ENCODE measurements at places on chromosomes 12 and 14.

DNA sequence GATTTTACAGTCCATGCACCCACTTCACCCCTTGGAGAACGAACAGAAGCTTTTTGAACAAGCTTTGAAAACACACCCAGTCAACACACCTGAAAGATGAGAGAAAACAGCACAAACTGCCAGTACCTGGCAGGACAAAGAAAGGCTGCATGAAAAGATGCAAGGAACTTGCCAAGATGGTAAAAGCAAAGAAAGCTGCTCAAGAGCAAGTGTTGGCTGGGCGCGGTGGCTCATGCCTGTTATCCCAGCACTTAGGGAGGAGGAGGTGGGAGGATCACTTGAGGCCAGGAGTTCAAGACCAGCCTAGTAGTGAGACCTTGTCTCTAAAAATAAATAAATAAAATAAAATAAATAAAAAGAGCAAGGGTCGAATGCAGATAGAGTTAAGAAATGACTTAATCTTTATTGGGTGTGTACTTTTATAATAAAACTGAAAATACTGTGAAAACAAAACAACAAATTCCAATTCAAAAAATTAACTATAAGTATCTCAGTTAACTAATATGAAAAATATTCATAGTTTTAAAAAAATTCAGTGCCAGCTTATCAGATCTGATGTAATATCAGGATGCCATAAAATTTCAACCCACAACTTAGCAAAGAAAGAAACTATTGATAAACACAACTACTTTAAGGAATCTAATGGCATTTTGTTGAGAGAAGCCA is 59.2 kb downstream of the HECTD4 start:
- DNase-seq: no peak

- no peak for DNase-seq
These were observed 59.5 kb downstream of the SEL1L start for GRCh38 chr14:81474148-81474492.

- DNase-seq: no peak
These were observed 186.5 kb downstream of the CHST11 start for GRCh38 chr12:104643093-104643818.

DNA sequence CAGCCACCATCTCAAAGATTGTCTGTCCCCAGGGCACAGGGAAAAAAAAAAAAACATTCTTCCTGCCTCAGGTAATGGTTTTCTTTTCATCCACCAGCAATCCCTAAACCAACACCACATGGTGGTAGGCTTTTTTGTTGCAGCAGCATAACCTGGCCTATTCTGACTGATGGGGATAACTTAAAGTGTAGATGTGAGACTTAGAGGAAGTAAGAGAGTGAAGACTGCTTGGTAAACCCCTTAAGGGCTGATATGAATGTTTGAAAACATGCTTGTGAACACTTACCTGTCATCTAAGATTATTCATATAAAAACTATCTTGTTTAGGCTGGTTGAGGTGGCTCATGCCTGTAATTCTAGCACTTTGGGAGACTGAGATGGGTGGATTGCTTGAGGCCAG is 130.2 kb upstream of the RAP1B start:
- no peak for DNase-seq

- no peak for DNase-seq
These were observed 460.7 kb upstream of the ATXN7L3B start for GRCh38 chr12:74076918-74077317.

DNA sequence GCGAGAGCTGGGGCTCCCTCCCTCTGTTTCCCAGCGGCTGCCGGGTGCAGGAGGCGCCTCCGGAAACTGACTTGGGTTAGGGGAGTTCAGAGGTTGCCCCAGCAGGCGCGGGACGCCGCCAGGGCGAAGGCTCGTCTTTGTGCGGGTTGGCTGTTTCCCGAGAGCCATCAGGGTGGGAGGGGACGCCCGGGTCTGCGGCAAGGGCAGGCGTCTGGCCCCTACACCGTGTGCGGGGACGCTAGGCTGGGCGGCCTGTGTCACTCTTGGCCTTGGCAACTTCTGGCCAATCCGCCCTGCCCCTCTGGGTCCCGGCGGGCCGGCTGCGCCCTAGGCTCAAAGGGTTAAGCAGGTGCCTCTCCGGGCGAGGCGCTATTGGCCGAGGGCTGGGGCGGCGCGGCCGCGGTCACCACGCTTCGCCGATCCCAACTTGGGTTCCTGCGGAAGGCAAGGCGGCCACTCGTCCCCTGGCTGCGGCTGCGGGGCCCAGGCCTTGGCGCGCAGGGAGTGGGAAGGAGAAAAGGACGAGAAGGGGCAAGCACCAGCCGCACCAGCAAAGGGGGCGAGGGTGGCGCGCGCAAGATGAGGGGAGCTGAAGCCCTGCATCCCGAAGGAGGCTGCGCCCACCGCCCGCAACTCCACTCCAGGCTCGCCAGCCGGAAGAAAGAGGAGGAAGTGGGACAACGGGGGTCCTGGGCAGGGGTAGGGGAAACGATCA is 5.6 kb upstream of the NPAS3 start:
- DNase-seq: peak; percentile 19

GRCh38 chr12:77796775-77797174 is 33.9 kb upstream of the NAV3 start:
- DNase-seq: no peak

- DNase-seq: no peak
These were observed 61.2 kb downstream of the NOC4L start for GRCh38 chr12:132205271-132206045.

GRCh38 chr14:101920271-101920670 is 44.1 kb upstream of the DYNC1H1 start:
- DNase-seq: no peak

GRCh38 chr14:88188745-88189416 is 134.2 kb downstream of the KCNK10 start:
- peak; percentile 12 for DNase-seq

GRCh38 chr12:125773033-125773640 is 707.9 kb downstream of the AACS start:
- DNase-seq: no peak

GRCh38 chr12:560691-561390 is 101.1 kb downstream of the B4GALNT3 start:
- DNase-seq: no peak

DNA sequence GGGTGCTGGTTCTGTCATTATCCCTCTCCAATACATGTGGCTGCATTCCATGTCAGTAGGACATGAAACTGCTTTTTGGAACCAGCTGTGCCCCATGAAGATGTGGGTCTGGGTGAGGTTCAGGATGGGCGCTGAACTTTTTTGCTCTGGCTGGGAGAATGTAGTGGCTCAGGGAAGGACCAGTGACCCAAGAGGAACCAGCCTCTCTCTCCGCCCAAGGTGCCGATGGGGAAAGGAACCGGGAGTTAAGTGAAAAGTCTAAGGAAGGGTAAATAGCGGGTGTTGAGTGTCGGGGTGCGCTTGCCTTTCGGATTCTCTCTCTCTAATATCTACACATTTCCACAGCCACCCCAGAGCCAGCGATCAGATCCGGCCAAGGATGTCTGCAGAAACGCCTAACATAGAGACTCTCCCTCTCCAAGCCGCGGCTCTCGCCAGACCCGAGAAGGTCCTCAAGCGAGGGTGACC is 7.8 kb downstream of the ARHGEF25 start:
- no peak for DNase-seq

DNA sequence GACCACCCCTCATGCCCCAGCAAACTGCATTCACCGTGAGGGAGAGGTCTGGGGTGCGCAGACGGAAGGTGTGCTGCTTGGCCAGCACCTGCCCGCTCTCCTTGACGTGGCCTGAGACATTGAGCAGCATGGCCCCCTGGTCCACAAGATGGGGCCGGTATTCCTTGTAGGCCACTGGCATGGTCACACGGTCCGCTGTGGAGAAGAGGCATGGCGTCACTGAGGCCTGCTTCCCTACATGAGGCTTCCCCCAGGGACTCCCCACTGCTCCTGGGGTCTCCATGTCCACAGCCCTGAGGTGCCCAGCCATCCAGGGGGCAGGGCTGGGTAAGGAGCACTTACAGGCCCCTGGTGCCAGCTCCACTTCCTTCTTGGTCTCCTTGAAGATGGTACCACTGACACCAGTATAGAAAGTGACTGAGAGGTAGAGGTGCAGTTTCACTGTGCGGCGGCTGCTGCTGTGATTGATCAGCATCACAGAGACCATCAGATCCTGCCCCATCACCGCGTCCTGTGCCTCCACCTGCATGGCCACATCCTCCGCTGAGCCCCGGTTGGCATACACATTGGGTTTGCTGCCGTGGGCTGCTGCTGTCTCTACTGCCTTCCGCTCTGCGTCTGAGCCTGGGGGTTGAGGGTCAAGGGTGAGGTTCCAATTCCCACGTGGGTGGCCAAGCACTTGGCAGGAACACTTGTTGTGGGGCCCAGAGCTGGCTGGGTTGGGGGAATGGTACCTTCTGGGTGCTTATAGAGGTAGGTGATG is 8.2 kb downstream of the TGM1 start:
- DNase-seq: no peak

- DNase-seq: no peak
These were observed 32.1 kb downstream of the RPH3A start for GRCh38 chr12:112823582-112824149.

DNA sequence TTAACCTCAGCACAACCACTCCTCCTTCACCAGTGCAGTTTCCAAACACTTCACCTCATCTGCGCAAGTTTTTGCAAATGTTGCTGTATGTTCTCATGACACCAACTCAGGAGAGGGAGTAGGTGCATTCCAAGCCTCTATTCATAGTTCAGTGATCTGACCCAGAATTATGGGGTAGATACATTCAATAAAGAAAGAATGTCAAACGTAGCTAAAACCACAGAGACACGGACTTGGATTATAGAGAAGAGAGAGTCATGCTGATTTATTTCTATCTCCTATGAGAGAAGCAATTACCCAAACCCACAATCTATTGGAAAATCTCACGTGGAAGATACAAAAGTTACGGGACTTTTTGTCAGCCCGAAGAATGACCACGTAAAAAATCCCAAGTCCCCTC is 1006.0 kb upstream of the TMEM132C start:
- DNase-seq: no peak

DNA sequence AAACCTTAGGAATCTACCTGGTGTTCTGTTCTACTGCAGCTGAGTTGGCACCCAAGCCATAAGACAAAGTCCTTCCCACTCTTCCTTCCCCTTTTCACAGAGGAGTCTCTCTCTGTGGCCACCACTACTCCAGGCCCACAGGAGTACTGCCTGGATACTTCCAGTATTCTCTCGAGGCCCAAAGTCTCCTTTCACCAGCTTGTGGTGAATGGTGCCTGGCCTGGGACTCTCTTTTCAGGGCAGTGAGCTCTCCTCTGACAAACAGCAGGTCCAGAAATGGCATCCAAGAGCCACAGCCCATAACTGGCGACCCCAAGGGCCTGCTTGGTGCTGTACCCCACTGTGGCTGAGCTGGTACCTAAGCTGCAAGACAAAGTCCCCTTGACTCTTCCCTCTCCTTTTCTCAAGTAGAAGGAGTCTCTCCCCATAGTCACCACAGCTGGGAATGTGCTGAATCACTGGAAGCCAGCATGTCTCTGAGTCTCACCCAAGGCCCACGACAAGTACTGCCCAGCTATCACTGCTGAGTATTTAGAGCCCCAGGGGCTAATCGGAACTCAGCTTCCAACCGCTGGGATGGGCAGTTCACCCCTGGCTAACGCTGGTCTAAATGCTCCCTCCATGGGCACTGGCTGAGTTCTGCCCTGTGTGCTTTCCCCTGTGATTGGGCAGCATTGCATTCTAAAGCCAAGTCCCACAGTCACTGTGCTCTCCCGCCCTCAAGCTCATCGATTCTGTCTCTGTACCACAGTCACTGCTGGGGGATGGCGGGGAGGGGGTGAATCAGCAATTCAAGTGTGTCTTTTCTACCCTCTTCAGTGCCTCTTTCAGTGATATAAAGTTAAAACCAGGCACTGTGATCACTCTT is 6.1 kb downstream of the A2ML1 start:
- no peak for DNase-seq

GRCh38 chr12:33967760-33968159 is 54.5 kb upstream of the ALG10 start:
- DNase-seq: no peak

DNA sequence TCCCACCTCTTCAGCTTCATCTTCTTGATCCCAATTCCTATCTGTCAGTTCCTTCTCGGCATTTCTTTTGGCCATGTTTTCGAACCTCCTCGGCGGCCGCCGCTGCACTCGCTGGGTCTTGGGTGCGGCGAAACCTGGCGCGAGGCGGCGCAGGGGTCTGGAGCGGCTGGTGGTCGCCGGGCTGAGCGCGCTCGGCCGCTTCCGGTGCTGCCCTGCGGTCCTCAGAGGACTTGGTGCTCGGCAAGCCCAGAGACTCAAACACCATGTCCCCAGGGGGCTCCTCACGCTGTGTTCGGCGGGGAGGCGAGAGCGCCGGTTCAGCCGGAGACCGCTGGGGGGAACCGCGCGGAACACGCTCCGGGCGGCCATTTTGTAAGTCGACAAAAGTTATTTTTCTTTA is 51.8 kb downstream of the PPP1R36 start:
- DNase-seq: no peak

Data from kidney tubule cell (primary cell).